ENCODE measurements at places on chromosomes 7 and 10.

DNA sequence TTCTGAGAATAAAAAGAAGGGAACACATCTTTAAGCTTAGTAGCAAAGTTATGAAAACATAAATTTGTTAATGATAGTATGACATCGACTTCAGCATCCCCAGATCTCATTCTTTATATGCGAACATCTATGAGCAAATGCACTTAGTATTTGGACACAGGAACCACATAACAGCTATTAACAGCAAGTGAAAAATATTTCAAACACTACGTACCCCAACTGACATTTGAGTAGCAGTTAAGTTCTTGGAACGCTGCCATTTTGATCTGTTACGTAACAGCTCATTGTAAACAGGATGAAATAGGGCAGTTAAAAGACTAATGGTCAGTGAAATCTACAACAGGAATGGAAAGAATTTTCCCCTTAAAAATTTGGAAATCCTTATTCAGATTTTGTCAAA is 428.9 kb downstream of the TNS3 start:
- DNase-seq: no peak

DNA sequence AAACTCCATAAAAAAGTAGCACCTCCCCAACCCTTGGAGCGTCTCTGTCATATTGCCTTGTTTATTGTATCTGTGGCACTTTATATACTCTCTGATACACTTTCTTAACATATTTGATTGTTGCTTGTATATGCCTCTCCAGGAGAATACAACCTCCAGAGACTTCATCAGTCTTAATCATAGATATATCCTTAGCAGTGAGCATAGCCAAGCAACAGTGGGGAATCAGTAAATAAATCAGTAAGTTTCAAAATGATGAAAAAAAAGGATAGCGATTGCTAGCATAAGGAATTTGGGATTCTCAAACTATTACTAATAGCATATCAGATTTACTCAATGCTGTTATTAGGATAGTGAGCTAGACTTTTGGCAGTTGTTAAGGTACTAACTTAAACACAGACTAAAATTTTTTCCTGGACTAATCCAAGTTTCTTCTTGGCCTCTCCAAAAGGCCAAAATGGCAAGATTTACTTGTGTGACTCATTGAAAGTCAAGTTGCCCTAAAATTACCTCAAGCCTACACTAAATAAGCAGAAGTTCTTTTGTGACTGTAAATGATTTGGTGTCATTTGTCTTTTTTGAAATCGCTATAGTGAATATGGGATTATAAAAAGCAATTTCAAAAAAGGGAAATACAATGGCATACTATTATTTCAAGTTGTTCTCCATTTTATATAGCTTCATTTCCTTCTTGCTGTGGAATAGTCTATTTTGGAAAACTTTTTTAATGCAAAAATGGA is 177.9 kb downstream of the CHN2 start:
- no peak for DNase-seq

DNA sequence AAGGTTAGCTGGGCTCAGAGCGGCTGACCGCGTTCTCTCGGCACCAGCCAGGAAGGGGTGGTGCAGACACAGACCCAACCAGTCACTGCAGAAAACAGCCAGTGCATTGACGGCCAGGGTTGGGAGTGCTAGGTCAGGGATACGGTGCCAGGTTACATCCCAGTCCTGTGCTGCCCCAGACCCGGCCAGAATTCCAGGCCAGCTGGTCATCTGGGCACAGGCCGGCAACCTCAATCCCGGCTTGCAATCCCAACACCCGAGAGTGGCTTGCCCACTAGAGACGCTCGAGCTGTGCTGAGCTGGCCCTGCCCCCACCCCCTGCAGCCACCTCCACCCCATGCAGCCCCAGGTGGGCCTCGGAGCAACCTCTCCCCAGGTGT is 3.8 kb downstream of the PRAP1 start:
- DNase-seq: no peak

GRCh38 chr10:71252220-71252619 is 39.9 kb downstream of the UNC5B start:
- DNase-seq: no peak

DNA sequence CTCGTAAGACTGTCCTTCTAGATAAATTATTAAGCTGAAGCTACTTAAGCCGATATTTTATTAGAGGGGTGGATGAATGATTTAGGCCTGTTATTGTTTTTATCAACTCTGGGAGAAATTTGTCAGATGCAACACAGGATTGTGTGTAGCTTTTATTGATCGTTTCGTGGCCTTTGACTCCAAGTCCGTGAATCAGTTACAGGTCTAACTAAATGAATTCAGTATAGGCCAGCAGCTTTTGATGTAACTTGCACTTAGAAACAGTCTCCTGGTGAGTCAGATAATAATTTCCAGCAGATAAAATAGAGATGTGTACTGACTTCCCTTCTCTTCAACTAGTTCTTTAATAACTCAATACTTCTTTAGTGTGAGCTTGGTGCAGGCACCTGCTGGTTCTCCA is 341.7 kb upstream of the SMIM30 start:
- no peak for DNase-seq

- no peak for DNase-seq
Observed at GRCh38 chr10:105148456-105148855, 507.4 kb downstream of the SORCS3 start.

DNA sequence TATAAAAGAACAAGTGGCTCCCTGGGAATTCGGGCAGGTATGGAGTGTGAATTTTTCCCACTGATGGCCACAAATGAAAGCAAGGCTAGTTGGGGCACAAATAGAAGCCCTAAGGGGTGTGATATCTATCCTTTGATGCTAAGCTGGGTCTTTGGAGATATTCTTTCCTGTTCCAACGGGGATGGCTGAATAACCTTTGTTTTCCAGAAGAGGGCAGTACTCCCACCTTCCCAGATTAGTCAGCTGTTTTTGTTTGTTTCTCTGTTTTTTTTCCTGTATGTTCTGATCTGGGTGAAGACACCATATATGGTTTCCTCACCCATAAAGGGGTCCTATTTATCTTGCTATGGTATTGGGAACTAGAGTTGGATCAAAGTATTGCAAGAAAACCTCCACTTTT is 947.7 kb upstream of the SORCS1 start:
- no peak for DNase-seq

GRCh38 chr7:29847496-29847895 is 41.2 kb downstream of the WIPF3 start:
- no peak for DNase-seq

All from CD4-positive, CD25-positive, alpha-beta regulatory T cell (primary cell).